GOT3 (cell line): ENCODE measurements at places on chromosomes 1 and 21.

DNA sequence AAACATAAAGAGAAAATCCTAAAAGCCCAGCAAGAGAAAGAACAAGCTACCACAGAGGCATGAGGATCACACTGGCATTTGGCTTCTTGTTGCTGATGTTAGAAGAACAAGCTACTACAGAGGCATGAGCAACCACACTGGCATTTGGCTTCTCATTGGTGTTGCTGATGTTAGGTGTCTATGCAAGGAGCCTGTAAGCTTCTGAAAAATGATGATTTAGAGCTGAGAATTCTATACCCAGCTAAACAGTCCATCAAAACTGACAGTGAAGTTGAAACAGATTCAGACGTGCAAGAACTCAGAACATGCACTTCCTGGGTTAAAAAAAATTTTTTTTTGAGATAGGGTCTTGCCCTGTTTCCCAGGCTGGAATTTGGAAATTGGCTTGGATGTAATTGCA is 37.8 kb upstream of the ADARB1 start:
- no peak for DNase-seq

- no peak for DNase-seq
Measured at GRCh38 chr1:52692697-52693096, 5.5 kb downstream of the COA7 start.

GRCh38 chr1:91806769-91807700 is 78.9 kb downstream of the TGFBR3 start:
- no peak for DNase-seq

GRCh38 chr21:43268804-43269186 is 100.0 kb downstream of the CRYAA start:
- DNase-seq = no peak

- no peak for DNase-seq
Measured at GRCh38 chr1:147822292-147822691, 61.9 kb upstream of the GJA5 start.

GRCh38 chr21:45857761-45858160 is 123.8 kb upstream of the COL6A1 start:
- DNase-seq = no peak

GRCh38 chr1:116538544-116538943 is 32.3 kb downstream of the CD58 start:
- DNase-seq = no peak

GRCh38 chr1:193111641-193112090 is 6.5 kb upstream of the GLRX2 start:
- no peak for DNase-seq

DNA sequence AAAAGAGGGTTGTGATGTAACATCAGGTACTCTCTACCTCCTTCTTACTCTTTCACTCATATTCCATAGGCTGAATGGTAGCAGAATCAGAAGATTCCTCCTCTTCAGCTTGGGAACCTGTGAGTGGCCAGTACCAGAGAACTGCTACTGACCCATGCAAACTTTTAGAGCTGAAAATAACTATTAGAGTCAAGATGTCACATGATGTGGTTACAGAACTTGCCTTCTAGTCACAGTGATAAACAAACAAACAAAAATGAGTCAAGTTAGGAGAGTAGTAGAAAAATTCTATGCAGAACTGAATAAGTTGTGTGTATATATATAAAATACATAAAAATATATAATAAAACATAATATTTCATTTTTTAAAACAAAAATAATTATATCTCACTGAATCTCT is 47.6 kb upstream of the RGS1 start:
- no peak for DNase-seq

- DNase-seq = no peak
Measured at GRCh38 chr1:6391951-6392808, 1.4 kb downstream of the ACOT7 start.

GRCh38 chr1:50697440-50698421 is 262.3 kb downstream of the FAF1 start:
- DNase-seq = no peak

DNA sequence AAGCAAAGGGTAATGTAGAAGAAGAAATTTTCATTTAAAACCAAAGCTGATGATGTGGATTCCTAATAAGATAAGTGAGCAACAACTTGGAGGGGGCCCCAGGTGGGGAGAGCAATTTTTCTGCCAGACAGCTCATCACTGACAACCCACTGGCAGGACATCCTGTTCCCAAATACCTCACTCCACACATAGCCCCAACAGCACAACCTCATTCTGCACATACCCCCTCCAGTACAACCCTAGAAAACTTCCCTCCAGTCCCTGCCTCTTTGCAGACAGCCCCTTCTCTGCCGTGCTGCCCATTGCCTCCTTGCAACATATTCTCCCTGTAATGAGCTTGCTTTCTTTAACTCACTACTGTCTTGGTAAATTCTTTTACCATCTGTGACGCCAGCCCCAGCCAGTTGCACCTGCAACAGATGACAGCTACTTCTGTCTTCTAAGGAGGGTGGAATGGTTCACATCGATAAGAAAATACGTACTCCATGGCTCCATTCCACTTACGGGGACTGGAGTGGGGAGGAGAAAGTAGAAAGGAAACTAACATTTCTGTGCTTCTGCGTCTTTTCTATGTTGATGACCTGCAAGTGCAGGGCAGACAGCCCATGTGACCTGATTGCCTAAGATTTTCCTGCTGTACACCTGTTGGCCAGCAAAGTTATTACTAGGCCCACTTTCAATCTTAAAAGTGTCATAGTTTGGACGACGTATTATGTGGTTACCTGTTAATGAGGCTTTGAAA is 14.7 kb downstream of the RHEX start:
- DNase-seq = no peak

- DNase-seq = no peak
Measured at GRCh38 chr1:12488666-12489354, 129.2 kb downstream of the DHRS3 start.

DNA sequence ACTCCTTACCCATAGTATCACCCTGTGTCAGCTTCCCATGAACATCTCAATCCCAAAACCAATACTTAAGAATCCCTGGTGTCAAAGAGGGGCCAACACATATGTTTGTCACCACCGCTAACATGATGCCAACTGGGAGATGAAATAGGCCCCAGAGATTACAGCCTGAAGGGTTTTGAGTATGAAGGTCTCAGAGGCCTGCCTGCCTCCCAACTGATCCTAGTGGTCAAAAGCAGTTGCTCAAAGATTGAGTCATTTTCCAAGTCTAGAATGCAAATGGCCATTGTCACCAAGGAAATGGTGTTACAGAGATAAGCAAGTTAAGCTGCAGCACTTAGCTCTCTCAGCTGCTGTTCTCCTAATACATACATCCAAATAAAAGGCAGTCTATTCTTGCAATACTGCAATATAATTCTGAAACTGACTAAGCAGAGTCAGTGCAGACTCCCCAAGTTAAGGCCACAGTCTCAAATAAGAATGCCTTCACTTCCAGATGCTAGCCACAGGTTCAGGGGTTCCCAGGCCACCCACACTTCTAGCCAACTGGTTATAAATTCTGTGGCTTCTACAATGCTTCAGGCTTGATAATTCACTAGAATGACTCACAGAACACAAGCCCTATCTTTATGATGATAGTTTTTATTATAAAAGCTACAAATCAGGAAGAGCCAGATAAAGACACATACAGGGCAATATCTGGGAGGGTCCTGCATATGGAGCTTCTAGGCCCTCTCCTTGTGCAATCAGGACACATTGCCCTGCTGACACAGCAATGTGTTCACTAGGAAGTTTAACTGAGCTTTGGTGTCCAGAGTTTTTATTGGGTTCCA is 18.7 kb downstream of the DUSP10 start:
- DNase-seq = no peak

- DNase-seq = no peak
Measured at GRCh38 chr1:199319341-199319740, 680.5 kb downstream of the PTPRC start.

DNA sequence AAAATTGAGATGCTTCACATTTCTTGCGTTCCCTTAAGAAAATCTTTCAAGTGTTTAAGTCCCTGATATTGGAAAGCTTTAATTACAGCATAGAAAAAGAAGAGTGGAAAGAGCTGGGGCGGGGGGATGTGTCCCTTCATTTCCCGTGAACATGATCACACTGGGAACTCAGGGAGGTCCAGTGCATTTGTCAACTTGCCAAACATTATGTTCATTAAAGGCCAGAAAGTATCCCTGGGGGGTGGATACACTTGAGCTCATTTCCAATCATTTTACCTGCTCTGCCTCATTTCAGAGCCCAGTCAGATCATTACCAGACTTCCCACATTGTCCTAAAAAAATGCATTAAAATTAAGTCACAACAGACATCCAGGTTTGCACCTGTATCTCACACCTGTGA is 123.6 kb upstream of the KCNJ15 start:
- no peak for DNase-seq

- no peak for DNase-seq
Measured at GRCh38 chr1:36595921-36596320, 113.2 kb upstream of the CSF3R start.

GRCh38 chr1:221708987-221709386 is 32.9 kb downstream of the DUSP10 start:
- DNase-seq = no peak

DNA sequence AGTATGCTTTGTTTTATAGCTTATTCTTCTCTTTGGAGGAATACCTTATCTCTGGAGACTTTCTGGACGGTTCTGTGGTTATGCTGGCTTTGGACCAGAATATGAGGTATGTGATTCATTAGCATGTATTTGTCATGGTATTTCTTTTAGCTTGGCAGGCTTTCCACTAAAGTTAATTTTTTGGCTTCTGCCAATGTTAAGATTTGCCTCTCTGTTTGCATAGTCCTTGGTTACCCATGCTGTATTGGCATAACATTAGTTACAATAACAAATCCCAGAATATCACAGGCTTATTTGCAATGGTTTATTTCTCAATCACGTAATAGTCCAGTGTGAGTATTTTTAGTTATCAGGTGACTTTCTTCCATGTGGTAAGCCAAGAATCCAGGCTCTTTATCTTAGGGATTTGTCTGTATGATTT is 9.7 kb downstream of the ZMPSTE24 start:
- no peak for DNase-seq

GRCh38 chr1:3545363-3546047 is 65.8 kb downstream of the MEGF6 start:
- no peak for DNase-seq

GRCh38 chr1:200224315-200224714 is 185.5 kb downstream of the ZNF281 start:
- no peak for DNase-seq

- no peak for DNase-seq
Measured at GRCh38 chr1:24253571-24253970, 65.6 kb upstream of the GRHL3 start.

GRCh38 chr1:203135636-203136305 is 8.2 kb downstream of the ADORA1 start:
- no peak for DNase-seq

DNA sequence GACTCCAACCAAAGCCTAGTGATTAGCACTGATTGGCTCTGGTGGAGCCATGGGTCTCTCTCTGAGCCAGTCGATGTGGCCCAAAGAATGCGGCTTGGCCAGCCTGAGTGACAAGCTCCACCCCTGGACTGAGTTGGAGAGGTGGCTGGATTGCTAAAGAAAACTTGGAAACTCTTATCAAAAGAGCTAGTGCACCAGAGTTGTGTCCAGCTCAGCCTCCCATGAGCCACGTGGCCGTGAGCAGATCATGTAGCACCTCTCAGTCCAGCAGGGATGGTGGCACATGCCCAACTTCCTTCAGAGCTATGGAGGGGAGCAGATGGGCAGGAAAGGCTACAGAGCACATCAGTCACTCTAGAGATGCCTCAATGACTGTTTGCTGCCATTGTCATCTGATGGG is 142.8 kb upstream of the VAMP3 start:
- DNase-seq = no peak

DNA sequence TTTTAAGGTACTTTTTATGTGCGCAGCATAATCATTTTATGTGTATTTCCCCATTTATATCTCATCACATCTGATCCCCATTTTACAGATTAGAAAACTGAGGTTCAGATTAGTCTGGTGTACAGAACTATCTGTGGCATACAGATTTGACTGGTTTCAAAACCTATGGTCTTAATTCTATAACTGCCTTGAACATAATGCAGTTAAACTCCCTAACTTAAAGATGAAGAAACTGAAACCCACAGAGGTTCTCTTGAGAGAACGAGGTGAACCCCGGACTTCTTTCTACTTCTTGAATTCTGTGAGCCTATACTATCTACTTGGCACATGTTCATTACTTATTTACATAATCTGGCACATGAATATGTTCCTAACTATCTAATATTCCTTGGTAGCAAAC is 479.1 kb downstream of the AGBL4 start:
- no peak for DNase-seq

DNA sequence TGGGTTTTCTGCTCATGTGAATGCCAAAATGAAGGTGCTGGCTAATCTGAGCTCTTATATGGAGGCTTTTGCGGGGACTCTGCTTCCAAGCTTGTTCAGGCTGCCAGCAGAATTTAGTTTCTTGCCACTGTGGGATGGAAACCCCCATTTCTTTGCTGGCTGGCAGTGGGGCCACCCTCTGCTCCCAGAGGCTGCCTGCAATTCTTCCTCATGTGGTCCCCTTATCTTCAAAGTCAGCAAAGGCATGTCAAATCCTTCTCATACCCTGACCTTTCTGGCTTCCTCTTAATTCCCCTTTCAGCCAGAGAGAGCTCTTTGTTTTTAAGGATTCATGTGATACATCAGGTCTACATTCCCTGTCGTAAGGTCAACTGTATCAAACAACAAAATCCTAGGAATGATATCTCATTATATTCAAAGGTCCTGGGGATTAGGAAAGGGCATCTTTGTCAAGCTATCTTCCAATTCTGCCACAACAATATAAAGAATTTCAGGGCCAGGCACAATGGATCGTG is 5.2 kb upstream of the GPR161 start:
- no peak for DNase-seq

- DNase-seq = no peak
Measured at GRCh38 chr1:153976819-153977249, 640 bp downstream of the JTB start.

- DNase-seq = no peak
Measured at GRCh38 chr1:112402682-112403643, 6.9 kb downstream of the CTTNBP2NL start.

DNA sequence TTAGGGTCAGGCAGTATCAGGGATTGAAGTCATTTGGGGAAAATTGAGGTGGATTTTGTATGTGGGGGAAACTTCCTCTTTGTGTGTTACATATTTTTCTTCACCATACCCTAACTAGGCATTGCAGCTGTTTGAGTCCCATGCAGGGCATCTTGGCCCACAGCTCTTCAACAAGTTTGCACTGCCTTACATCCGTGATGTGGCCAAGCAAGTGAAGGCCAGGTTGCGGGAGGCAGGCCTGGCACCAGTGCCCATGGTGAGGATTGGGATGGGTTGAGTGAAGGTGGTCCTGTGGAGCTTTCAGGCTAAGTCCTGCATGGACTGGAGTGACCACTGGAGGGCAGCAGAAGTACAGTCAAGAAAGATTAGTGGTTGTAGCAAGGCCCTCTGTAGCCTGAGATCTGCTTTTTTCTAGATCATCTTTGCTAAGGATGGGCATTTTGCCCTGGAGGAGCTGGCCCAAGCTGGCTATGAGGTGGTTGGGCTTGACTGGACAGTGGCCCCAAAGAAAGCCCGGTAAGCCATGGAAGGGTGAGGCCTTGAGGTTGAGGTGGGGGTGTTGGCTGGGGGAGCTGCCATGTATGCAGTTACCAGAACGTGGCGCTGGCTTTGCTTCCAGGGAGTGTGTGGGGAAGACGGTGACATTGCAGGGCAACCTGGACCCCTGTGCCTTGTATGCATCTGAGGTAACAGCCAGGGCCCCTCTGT is 2.4 kb downstream of the UROD start:
- peak; percentile 38 for DNase-seq

- DNase-seq = no peak
Measured at GRCh38 chr1:154716011-154716410, 108.0 kb upstream of the ADAR start.
